ENCODE measurements at places on chromosomes 2 and 18. TPM values are rescaled to one million over a fixed set of nuclear protein-coding genes. Genes with fewer than 3 reads are reported as not detected.
A peak's percentile ranks its signal among the peaks of the same experiment; 100 is the strongest.

DNA sequence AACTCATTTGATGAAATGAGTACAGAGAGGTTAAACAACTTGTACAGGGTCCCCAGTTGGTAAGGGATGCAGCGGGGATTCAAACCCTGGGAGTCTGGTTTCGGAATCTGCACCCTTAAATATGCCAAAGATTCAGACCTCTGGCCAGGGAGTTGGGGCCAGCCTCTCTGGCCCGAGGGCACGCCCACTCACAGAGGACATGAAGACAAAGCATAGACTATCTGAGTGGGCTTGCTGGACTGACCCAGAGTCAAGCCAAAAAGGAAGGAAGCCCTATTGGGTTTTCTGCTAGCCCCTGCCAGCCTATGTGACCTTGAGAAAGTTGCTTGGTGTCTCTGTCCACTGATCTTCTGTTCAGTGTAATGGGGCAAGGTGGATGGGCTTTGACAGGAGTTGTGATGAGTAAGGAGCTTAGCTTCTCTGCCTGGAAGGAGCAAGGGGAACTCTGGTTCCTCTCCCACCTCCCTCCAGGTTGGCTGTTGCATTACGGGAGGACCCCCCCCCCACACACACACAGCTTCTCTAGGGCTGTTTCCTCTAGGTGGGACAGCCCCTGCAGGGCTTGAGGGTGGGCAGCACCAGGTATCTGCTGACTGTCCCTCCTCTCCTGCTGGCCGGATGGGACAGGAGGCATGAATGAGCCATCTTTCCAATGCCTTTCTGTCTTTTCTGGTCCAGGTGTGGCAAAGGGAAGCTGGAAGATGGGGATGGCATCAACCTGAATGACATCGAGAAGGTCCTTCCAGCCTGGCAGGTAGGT is 131.3 kb downstream of the CTIF start:
- ATAC-seq = no peak

GRCh38 chr2:67658820-67659219 is 261.7 kb downstream of the ETAA1 start:
- ATAC-seq = no peak

DNA sequence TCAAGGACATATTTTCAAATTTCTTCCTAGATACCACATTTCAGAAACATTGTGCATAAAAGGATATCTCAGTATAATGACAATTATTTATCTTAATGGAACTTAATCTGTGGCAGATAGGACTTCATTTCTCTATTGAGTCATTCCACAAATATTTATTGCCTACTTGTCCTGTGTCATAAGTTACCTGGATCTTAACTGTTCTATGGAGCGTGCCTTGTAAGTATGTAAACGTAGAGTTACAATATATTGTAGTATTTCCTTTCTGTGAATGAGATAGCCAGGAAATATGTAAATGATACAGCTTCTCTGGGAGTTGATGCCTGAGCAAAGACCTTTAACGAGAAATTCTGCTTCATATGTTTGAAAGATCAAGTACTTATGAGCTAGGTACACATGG is 2.5 kb downstream of the AGFG1 start:
- ATAC-seq = no peak

DNA sequence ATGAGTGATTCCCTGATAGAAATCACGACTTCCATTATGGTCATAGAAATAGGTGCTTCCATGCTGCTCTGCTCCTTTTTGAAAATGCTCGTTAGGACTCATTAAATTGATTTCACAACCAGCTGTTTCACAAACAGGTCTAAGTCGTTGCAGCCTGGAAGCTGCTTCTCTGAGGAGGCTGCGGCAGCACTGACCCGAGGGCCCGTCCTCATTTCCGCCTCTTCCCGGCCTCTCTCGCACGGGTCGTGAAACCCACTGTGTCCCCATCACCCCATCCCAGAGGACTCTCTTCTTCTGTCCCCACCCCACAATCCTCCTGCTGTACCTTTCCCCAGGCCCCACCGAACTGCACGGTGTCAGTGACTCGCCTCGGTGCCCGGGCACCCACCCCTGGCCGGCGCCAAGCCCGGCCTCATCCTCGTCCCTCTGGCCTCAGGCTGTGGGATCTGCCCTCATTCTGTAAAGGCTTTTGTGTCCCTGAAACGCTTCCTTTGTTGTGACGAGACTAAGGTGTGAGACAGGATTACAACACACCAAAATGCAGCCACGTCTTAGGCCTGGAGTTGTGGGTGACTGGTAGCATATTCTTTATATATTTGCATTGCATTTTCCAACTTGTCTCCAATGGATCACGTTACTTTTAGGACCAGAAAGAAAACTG is 112.7 kb upstream of the CTDP1 start:
- no peak for ATAC-seq

- ATAC-seq = no peak
These were observed 9.0 kb downstream of the EIF5B start for GRCh38 chr2:99346218-99346617.

GRCh38 chr2:85702172-85702571 is 8.0 kb downstream of the GNLY start:
- peak; percentile 35 for ATAC-seq

- ATAC-seq = no peak
These were observed 12.1 kb downstream of the GALNT14 start for GRCh38 chr2:31125918-31126695.

Gene RGPD5
- total RNA-seq = 37.8 TPM

Gene ABCG8
- 0.68 TPM for total RNA-seq

Gene PRSS56
- 0.15 TPM for total RNA-seq

Gene POTEF
- total RNA-seq = not detected

Gene SERPINB10
- total RNA-seq = 0.24 TPM
